ENCODE measurements at places on chromosomes 1 and 21.
A peak's percentile ranks its signal among the peaks of the same experiment; 100 is the strongest.

DNA sequence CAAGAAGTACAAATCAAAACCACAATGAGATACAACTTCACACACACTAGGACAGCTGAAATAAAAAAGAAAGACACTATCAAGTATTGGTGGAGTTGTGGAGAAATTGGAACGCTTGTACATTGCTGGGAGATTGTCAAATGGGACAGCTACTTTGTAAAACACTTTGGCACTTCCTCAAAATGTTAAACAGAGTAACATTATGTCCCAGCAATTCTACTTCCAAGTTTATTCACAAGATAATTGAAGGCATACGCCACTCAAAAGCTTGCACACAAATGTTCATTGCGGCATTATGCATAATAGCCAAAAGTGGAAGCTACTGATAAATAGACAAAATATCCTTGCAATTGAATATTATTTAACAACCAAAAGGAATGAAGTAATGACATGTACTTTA, 199.9 kb upstream of the KCNK2 start:
- no peak for DNase-seq

DNA sequence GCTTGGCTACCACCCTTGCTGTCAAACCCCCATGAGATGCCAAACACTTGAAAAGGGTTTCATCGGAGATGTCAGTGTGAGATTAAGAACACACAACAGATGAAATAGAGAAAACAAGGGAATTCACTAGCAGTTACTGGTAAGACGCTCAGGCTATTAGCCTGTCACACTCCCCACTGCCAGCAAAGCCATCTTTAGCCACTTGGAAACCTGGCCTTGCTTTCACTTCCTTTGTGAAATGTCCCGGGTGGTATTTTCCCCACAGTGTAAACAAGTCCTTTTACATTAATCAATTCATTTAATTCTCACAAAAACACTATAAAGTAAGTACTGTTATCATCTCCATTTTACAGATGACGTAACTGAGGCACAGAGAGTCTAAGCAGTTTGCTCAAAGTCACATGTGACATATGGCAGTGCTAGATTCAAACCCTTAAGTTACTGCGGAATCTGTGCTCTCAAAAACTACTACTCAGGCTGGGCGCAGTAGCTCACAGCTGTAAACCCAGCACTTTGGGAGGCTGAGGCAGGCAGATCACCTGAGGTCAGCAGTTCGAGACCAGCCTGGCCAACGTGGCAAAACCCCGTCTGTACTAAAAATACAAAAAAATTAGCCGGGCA, 32.7 kb upstream of the KHDRBS1 start:
- DNase-seq, result no peak

DNA sequence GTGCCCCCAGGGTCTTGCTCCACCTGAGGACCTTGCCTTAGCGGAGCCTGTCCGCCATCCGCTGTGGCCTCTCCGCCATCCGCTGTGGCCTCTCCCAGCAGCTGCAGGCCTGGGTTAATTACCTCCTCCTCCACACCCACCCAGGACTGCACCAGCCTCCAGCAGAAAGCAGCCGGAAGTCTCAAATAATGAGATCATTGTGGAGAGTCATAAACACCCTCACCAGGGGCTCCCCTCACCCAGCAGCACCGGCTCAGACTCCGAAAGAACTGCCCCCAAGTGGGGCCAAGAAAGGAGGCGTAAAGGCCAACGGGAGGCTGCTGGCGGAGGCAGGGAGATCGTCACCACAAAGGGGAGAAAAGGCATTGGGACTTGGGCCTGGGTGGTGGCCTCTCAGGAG, 10.7 kb upstream of the GPR153 start:
- DNase-seq, result no peak

GRCh38 chr1:60857851-60858250, 224.5 kb upstream of the NFIA start:
- no peak for DNase-seq

GRCh38 chr1:113965703-113966412, 13.4 kb upstream of the OLFML3 start:
- no peak for DNase-seq

DNA sequence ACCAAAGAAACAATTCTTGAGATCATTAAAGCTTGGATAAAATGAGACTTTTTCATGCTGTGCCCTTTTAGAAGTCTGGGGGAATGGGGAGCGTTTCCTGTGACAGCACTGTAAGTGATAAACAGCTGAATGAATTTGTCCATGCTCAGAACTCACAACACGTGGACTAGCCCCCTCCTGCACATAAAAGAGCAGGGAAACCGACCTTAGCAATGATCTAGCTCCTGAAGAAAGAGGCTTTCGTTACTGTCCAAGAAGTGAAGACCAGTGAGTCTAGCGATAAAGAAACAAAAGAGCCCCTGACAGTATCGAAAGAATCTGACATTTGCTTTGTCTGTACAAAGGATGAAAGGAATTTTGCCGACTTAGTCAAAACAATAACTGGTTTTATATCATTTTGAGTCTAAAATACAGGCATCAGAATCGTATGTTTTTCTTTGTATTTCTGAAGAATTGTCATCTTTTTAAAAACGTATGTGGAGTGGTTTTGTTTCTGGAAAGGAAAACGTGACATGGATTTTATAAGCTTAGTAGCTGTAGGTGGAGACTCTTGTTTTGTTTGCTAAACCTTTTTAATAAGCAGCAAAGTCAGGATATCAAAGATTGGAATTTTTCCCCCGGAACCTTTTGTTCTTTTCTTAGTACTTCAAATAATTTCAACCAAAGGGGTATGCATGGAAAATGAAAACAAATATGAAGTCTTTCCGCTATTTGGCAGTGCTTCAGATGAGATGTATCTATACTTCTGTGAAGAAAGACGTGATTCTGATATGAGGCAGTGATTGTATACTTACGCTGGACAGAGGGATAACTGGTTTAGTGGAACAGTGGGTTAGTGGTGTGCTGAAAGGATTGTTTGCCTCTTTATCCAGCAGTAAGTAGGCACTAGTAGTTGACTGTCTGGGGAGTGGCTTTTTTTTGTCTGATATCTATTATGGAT, 61.0 kb downstream of the MAST2 start:
- DNase-seq, result peak; percentile 26

DNA sequence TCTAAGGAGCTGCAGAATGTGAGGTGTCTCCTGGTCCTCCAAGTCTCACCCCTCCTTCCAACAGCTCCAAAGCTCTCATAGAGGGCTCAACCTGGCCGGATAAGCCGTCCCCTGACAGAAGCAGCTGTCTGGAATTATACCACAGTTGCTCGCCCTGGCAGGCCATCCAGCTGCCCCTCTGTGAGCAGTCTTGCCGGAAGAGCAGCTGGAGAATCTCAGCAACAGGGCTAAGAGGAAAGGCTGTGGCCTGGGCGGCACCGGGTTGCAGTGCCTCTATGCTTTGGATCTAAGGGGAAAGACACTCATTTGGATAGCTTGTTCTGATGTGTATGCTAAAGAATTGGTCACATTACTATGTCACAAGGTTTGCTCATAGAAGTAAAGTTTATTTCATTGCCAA, 12.4 kb downstream of the TMCC2 start:
- DNase-seq, result no peak
